ENCODE measurements at places on chromosomes 6 and 20.

DNA sequence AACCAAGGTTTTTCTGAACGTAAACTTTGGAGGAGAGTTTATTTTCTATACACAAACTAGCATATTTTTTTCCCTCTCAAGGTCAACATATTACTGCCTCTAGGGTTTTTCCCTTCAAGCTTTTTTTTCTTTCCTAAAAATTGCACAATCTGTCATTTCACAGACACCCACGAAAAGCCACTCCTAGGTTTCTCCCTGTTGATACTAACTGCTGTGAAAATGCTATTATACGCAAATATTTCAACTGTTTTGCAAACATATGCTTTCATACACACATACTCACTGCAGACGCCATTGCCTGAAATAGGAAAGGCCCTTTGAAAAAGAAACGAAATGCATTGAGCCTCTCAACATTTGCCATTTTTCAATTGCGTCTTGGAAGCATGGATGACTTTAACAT lies 333.0 kb downstream of the CD83 start:
- DNase-seq, result no peak

- no peak for DNase-seq
Observed at GRCh38 chr6:84227044-84227433, 404 bp downstream of the CEP162 start.

DNA sequence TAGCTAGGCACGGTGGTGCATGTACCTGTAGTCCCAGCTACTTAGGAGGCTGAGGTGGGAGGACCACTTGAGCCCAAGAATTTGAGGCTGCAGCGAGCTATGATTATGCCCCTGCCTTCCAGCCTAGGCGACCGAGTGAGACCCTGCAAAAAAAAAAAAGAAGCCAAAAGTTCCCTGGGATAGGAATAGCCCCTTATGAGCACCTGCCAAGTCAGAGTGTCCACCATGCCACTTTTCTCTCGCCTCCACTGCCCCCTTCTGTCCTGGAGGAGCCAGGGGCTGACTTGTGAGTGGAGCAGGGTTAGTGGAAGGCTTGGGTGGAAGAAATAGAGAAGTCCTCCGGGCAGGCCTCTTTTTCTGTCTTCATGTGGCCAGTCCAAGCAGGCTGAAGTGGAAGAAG lies 12.1 kb upstream of the DDX27 start:
- DNase-seq, result no peak

DNA sequence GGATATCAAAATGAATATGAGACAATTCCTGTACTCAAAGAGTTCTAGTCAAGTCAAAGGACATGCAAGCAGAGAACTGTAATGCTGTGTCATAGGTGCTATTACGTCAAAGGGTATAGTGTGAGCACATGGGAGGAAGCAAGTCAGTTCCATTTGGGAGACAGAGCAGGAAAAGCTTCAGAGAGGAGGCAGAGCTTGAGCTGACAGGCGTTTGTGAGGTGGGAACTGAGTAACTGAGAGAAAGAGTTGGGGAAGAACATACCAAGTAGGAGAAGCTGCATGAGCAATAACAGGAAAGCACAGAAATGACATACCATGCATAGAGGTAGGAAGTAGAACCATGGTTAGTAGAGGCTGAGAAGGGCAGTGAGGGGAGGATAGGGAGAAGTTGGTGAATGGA lies 15.2 kb upstream of the SSR1 start:
- DNase-seq, result no peak

GRCh38 chr6:112349958-112350357 lies 2.8 kb downstream of the RFPL4B start:
- DNase-seq, result no peak

DNA sequence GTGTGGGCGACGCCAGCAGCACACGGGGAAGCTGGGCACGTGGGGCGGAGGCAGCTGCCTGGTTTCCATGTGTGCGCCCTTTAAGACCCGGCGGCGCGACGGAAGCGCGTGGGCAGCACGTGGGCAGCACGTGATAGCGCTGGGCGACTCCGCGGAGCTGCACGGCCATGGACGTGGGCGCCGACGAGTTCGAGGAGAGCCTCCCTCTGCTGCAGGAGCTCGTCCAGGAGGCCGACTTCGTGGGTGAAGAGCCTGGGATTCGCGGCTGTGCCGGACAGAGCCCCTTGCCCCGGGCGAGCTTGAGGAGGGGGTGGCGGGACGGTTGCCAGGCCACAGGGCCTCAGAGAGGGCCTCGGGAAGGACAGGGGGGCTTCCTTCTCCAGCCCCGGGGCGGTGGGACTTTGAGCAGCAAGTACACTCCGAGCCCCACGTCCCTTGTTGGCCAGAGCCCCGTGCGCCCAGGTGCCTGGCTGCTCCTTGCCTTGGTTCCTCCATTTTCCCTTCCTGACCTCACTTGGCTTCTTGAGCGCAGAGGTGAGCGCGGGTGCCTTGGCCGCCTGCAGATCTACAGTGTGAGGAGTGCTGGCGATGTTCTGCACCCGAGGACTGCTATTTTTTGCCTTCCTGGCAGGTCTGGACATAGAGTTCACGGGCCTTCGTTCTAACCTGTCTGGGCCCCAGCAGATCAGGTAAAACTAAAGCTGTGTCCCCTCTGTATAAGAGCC lies at the start of gene PNLDC1:
Gene PNLDC1 (plus strand): TSS at position 136 of the 725 bp plus-strand sequence. CDS start 32 bp downstream, at position 168.
- DNase-seq, result no peak

GRCh38 chr20:20491110-20491783 lies 123.3 kb downstream of the INSM1 start:
- DNase-seq, result no peak

- DNase-seq, result no peak
Observed at GRCh38 chr6:56842686-56843475, 112.0 kb upstream of the BEND6 start.

DNA sequence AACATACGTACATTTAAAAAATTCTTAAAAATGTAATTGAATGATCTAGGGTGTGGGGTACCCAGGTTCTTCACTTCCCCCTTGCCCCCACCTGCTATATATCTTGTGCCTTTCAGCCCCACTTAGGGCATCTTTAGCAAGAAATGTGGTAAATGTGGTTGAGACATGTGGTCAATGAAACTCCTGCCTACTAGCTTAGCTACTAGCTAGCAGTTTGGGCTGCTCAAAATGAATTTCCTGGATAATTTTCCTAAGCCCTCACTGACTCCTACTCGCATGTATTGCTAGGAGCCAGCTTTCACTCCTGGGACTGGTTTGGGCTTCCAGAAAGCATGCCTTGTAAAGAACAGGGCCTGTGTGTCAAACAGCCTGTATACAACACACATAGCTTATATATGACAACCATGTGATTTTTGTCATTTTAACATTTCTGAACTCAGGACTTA lies 257.3 kb downstream of the ATXN1 start:
- no peak for DNase-seq

GRCh38 chr20:40932436-40932835 lies 96.2 kb upstream of the TOP1 start:
- DNase-seq, result no peak

DNA sequence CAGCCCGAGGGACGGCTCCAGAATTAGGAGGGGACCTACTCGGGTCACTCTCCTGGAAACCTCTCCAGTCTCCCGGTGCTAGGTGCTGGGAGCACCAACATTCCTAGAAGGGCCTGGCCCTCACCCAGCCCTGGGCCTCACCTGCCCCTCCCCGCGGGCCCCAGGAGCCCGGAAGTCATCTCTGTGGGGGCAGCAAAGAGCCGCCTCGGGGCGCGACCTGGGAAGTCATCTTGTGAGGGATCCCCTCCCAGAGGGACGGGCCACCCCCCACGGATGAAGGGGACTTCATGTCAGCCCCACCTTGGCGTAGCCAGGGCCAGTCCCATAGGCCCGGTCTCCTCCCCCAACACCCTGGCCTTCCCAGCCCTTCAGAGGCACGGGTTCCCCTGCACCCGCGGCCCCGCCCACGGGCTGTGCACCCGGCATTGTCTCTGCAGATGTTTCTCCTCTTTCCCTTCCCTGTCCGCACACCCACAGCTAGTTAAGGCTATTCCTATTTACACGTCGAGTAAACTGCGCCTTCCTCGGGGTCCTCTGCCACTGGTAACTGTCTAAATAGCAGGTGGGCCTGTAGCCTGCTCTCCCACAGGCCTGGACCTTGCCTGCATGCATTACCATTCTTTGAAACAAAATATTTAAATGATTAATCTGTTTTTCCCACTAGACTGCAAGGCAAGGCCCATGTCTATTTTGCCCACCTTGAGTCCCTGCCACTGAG lies 896 bp upstream of the RNASET2 start:
- DNase-seq, result peak; percentile 24

DNA sequence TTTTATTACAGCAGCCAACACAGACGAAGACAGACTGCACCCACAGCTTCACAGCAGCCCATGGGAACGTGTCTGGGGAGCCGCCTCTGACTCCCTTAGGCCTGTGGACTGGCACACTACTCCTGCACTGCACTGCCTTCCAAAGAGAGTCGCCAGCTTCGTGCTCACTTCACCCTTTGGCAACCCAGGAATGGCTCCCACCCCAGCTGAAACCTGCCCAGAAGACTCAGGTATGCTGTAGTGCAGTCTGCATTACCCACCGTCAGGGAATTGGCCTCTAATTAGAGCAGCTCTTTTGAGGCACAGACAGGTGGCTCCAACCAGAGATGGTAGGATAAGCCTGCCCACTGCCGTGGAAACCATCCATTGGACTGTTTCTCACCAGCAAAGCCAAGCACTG lies 39.9 kb upstream of the FRMD1 start:
- no peak for DNase-seq

GRCh38 chr6:139277161-139277560 lies 14.6 kb downstream of the TXLNB start:
- DNase-seq, result no peak

GRCh38 chr20:40481743-40482458 lies 207.1 kb downstream of the MAFB start:
- no peak for DNase-seq

- DNase-seq, result no peak
Observed at GRCh38 chr6:158309814-158310213, 2.5 kb upstream of the TULP4 start.

GRCh38 chr20:50469176-50469723 lies 40.9 kb upstream of the PTPN1 start:
- no peak for DNase-seq

DNA sequence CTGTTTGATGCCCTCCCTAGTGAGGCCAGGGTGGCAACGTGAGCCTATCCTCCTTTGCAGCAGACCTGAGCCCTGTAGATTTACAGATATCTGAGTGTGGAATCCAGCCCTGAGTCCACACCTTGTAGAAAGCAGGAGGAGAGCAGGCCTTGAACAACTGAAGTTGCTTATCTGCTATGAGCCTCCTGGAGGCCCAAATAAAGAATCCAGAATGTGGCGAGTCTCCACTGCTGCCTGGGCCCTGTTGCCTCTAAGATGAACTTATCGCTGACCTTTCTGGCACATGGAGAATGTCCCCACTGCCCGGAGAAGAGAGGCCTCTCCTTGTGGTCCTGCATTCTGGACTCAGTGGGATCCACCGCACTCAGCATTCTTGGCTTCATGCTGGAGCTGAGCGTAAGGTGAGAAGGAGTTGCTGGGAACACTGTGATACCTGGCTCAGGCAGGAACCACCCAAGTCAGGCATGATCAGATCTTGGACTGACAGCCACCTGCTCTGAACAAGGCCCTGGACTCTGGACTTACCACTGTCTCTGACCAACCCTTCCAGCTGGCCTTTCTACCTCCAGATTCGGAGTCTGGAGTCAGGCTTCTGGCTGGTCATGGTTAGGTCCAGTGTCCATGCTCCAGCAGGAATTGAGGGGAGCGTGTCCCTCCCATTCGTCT lies 5.8 kb upstream of the MANBAL start:
- DNase-seq, result no peak

DNA sequence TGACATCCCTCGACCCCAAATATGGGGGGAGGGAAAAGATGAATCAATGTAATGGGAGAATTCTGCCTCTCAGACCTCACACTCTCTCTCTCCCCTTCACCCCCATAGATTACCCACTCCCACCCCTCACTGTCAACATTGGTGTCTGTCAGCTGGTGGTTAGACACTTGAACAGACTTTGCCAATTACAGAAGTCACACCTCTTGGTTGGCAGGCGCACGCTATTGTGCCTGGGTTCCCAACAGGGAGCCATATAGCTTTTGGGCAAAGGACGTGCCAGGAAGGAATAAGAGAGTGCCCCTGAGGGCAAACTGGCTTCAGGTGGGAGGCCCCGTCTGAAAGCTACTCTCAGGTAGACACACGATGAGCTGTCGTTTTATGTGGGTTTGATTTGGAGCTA lies 54.1 kb upstream of the FYN start:
- DNase-seq, result no peak

DNA sequence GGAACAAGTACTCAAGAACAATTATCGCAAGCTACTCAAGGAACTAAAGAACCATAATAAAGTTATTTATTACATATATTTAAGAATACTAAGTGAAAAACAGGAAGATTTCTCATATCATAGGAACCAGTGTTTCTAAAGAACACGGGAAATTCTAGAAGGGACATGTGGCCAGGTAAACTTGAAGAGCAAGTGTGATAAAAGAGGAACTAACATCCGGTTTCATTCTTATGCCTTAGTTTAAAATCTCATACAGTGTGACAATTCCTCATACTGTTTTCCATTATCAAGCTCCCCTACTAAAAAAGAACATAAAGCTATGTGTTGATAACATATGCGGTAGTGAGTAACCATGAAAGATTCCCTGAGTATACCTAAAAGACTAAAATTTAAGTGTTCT lies 163.5 kb upstream of the SHLD1 start:
- no peak for DNase-seq

- DNase-seq, result no peak
Observed at GRCh38 chr6:97714772-97715171, 431.8 kb upstream of the MMS22L start.

DNA sequence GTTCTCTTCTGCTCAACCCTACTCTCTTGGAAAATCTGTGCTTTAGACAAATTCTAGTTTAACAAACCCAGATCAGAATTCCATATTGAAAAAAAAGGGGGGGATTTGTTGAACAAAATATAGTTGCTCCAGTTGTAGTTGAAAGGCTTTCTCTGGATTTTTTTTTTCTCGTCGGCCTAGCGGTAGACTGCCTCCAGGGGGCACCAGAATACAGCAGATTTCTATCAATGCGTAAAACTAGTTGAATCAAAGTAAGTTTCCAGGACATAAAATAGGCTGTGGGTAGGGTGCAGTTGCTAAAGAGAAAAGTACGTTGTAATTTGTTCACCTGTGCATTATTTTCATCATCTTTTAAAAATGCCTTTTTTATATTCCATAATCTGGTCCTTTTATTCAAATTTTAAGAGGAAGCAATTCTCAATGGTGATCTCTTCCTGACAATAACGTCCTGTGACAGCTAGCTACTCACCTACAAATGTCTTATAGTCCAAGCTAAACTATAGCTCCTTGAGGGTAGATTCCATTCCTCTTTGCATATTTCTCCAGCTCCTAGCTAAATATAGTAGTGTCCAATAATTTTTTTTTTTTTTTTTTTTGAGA lies 105.4 kb downstream of the PERP start:
- DNase-seq, result peak; percentile 71

DNA sequence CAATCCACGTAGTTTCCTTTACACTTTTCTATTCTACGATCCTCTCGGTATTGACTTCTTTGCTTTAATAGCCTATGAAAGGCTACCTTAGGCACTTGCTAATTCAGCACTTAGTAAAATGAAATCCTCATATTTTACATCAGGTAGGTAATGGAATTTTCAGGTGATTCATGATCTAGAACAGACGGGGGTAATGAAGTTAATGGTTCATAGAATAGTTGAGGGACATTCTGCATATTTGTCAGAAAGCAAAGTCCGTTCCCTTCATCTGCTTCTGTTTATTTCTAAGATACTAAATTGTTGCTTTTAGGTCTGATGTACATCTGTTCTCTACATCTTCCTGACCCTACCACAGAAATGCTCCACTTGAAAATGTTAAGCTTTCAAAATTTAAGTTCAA lies 431.7 kb downstream of the CDKAL1 start:
- DNase-seq, result no peak

- DNase-seq, result no peak
Observed at GRCh38 chr20:2047456-2048092, 53.7 kb upstream of the PDYN start.
